Left ventricle myocardium inferior (tissue), 1 donor: ENCODE measurements at places on chromosomes 12 and 14.
A peak's percentile ranks its signal among the peaks of the same experiment; 100 is the strongest.

DNA sequence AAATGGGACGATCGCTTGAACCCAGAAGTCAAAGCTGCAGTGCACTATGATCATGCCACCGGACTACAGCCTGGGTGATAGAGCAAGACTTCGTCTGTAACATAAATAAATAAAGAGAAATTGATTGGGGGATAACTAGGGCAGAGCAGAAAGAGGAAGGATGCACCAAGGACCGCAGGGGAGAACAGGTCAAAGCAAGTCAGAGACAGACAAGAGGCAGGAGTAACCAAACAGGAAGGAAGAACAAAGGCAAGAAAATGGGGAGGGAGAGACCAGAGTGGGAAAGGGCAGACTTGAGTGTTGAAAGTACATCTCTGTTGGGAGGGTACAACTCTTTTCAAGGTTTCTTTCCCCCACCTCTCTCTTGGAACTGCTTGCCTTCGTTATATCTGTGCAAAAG, 50.8 kb upstream of the ELK3 start:
- DNase-seq: no peak

DNA sequence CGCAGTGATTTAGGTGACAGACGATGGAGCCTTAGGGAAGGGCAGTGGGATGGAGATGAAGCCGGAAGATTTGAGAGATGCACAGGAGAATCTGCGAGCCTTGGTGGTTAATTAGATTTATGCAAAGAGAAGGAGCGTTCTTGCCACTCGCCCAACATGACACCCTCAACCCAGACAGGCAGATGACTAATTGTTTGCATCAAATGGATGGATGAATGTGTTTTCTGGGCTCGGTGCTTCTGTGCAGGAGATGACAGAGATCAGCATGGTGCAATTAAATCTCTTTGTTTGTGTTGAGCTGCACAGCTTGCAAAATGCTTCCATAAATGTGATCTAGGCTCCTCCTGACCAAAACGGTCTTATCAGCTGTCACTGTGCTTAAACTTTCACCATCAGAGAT, 202.3 kb upstream of the PRMT8 start:
- no peak for DNase-seq

DNA sequence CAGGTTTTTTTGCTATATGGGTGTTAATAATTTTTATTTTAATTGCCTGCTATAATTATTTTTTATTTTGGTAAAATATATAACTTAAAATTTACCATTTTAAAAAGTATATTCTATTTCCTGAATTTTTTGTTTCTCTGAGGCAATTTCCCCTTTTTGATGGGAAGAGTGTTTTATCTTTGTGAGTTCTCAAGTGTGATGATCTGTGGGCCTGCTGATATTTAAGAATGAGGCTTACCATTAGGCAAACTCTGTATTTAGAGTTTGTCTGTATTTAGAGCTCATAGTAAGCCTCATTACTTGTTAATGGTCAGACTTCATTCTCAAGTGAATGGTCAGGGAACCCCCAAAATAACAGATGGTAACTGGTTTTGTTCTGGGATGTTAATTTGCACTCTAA, 48.0 kb downstream of the WNK1 start:
- no peak for DNase-seq

DNA sequence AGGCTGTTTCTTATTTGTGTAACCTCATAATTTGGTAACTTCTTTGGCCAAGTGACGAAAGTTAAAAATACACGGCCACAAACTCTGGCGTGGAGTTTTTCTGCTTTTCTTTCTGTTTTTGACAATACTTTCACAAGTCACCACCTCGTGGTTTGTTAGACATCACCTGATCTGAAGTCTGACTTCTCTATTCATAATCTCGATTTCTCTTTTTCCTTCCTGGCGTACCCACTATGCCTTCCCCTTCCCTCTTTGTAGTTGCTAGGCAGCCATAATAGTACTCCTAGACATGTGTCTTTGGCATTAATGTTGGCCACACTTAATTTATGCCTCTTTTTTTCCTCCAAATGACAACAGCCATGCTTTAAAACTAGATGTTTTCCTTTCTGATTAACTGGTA, 97.6 kb downstream of the POLR3B start:
- no peak for DNase-seq

DNA sequence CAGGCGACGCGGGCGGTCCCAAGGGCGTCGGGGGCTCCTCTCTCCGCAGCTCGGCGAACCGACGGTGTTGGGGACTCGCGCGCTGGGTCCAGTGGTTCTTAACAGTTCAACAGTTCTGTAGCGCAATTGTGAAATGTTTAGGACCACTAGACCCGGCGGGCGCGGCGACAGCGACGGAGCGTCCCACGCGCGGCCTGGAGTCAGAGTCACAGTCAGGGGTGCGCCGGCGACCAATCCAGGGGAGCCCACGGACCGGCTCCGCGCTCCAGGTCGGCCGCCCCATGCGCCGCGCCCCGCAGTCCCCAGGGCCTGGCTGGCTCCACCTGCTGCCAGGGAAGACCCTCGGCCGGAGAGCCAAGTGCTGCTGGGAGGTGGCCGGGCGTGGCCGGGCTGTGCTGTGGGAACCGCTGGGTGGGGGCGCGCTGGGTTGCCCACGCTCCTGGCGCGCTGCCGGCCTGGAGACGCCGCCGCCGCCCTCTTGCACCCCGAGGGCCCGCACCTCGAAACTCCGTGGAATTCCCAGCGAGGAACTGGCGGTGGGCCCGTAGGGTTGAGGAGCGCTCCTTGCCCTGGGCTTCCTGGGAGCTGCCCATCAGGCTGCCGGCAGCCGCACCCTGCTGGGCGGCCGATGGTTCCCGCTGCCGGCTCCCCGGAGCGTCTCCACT, 20.9 kb upstream of the KIF26A start:
- no peak for DNase-seq

GRCh38 chr14:93019970-93020369, 95.8 kb downstream of the ITPK1 start:
- DNase-seq: no peak

- DNase-seq: peak; percentile 21
These were observed 1.0 kb downstream of the TMEM30B start for GRCh38 chr14:61280092-61280525.

DNA sequence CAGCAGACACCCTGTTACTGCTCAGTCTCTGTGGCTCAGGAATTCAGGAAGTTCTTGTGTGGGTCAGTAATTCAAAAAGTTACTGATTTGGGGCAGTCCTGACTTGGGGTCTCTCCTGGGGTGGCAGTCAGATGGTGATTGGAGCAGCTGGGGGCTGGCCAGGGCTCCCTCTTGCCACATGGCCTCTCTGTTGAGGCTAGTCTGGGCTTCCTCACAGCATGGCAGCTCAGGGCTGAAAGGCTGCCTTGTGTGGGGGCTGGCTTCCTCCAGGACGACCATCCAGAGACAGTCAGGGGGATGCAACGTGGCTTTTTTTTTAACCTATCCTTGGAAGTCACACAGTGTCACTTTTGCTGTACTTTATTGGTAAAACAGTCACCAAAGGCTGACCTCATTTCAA, 61.3 kb downstream of the CACNA1C start:
- DNase-seq: no peak

DNA sequence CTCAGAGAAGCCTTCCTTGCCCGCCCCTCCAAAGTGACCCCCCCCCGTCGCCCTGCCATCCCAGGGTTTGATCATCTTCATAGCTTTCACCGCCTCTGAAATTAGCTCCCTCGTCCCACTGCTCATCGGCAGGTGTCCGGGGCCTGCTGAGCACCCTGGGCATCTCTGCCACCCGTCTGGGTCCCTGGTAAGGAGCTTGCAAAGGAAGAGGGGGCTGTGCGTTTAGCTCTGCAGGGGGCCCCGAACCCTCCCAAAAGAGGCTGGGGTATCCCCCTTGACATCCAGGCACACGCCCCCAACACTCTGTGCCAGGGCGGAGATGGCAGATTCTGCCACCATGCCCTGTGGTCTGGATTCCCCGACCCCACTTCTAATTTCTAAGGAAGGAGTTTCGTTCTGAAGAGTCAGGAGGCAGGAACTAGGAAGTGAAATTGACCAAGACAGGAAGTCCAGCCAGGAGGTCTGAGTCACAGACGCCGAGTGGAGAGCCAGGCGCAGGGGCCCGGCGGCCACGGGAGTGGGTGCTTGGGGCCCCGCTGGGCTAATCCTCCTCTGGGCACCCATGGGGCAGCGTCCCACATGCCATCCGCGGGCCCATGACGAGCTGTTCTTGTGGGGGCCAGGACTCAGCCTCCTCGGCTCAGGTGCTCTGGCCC, 95.7 kb downstream of the RFLNA start:
- DNase-seq: peak; percentile 66

- DNase-seq: no peak
These were observed 27.5 kb downstream of the KLRK1 start for GRCh38 chr12:10362325-10362724.

GRCh38 chr12:128387811-128388422, 120.9 kb downstream of the TMEM132C start:
- DNase-seq: no peak

DNA sequence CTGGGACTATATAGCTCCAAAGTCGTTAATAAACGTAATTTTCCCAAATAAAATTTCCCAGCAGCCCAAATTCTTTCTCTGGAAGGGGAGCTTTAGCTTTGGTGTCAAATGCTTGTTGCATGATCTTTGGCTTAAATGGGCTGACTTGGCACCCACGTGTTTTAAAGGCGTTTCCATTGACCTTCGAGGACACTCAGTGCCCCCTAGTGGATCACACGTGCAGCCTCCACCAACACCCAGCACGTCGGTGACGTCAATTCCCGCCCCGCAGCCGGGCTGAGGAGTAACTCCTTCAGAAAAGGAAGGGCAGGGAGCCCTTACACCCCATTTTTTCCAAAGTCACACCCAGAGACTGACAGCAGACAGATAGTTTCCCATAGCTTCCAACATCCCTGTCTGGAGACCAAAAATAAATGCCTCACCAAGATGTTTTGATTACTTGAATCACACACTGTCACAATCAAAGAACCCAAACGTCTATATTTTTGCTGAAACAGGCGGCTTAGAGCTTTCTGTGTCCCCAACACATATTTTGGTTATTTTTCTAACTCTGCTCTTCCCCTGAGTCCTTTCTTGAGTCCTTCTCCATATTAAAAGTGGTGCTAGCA, 707.9 kb downstream of the AACS start:
- DNase-seq: no peak

GRCh38 chr14:26577711-26578110, 20.1 kb downstream of the NOVA1 start:
- DNase-seq: no peak

- peak; percentile 22 for DNase-seq
These were observed 8.2 kb upstream of the NTS start for GRCh38 chr12:85865890-85866289.

- DNase-seq: no peak
These were observed 172.0 kb upstream of the PELI2 start for GRCh38 chr14:55946231-55946630.

DNA sequence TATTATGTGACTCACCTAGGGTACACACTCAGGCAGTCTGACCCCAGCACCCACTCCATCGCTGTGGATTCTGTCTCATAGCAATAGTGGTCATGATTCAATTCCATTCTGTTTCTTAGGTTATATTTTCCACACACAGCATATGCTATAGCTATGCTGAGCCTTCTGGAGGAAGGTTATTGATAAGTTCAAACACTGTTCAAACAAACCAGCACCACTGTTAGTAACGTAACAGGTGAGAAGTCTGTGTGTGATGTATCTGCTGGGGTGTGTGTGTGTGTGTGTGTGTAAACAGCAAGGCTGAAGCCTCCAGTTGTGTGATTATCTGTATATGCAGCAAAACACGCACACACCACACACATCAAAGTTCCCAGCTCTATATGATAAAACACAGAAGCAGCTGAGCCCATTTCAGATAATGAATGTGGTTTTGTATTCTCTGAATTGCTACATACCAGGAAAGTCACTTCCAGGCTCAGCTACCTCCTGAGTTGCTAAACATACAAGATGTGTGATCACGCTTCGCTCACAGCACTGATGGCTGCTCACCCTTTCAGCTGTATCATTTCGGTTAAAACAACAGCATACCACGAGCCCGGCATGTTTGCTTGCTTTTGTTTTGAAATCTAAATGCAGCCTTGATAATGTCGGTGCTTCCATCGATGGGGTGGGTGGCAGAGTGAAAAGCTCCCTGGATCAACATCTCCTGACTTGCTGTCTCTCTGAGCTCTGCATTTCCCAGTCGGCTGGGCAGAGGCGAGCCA, 6.8 kb upstream of the SYNE3 start:
- DNase-seq: no peak

- no peak for DNase-seq
These were observed 210.3 kb downstream of the TMTC2 start for GRCh38 chr12:82896979-82897378.

DNA sequence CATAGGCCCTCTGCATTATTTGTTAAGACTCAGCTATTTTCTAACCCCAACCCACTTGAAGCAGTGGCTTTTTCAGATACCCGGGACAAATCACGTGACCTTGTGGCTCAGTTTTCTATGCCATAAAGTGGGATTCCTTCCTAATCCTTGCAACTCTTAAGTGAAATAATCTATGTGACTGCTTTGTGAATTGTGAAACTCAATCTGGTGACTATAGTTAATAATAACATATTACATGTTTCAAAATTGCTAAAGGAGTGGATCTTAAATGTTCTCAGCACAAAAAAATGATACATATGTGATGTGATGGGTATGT, 17.3 kb downstream of the EML1 start:
- no peak for DNase-seq

DNA sequence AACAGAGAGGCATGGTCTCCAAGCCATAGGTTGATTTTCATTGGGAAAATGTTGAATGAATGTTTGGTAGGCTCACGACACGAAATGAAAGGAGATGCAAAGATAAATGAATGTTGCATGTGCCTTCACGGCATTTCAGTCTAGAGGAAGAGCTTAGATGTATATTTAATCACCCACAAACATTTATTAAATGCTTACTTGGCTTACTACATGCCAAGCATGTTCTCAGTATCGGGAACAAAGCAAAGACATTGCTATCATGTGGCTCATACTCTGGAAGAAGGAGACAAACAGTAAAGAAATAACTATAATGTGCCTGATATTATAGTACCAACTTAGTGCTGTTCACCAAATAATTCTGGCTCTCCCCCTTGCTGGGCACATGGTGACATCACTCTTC, 133.5 kb downstream of the LLPH start:
- DNase-seq: no peak

GRCh38 chr12:47781479-47782371, 8.7 kb downstream of the SLC48A1 start:
- no peak for DNase-seq

DNA sequence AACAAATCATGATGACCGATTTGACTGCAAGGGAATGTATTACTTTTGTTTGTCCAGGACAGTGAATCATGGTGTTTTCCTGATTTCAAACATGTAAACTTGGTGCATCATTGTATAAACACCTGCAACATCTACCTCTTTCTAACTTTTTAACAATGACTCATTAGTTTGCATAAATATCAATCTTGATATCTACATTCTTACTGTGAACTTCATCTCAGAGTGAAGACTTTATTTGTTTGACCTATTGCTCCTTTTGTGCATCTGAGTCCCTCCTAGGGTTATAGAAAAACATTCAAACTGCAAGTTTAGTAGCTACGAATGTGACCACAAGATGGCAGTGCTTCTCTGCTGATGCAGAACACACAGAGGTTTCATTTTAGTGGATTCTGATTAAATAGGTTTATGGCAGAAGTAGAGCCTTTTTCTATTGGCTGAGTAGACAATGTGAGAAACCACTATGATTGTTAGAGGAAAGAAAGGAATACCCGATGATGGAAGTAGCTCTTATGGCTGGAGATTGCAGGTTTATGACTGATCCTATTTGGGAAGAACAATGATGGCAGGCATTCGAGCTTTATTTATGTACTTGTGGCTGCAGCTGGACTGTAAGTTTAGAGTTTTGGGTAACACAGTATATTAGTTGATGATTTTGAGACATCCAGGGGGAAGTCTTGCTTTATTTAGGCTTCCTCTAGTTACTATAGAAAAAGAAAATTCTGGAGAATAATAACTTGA, 244.2 kb upstream of the OR4E1 start:
- no peak for DNase-seq

GRCh38 chr12:67534681-67535080, 113.9 kb upstream of the DYRK2 start:
- DNase-seq: peak; percentile 17
